CD4-positive, alpha-beta T cell treated with Interleukin-15 for 4 hours (primary cell): ENCODE measurements at places on chromosomes 4 and X.

GRCh38 chr4:4666187-4666586 lies 124.3 kb upstream of the STX18 start:
- no peak for DNase-seq

DNA sequence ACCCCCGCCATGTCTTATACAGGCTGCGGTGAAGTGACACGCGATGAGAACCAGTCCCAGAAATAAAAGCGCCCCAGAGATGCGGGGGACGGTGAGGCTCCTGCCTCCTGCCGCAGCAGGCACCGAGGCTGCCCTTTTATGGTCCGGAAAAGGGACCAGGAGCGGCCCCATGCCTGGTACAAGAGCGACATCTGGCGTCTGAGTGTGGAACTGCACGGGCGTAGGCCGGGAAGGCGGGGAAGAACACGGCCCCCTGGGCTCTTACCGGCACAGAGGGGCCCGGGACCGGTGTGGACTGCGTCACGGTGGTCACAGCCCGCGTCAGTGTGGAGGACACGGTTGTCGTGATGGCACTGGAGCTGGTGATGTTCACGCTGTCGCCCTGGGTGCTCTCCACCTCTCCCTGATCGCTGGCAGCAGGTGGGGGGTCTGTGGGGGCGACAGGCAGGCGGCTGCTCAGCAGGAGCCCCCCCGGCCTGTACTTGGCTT lies 8.9 kb upstream of the RENBP start:
- peak; percentile 77 for DNase-seq

GRCh38 chr4:94237271-94237670 lies 29.6 kb downstream of the SMARCAD1 start:
- no peak for DNase-seq

DNA sequence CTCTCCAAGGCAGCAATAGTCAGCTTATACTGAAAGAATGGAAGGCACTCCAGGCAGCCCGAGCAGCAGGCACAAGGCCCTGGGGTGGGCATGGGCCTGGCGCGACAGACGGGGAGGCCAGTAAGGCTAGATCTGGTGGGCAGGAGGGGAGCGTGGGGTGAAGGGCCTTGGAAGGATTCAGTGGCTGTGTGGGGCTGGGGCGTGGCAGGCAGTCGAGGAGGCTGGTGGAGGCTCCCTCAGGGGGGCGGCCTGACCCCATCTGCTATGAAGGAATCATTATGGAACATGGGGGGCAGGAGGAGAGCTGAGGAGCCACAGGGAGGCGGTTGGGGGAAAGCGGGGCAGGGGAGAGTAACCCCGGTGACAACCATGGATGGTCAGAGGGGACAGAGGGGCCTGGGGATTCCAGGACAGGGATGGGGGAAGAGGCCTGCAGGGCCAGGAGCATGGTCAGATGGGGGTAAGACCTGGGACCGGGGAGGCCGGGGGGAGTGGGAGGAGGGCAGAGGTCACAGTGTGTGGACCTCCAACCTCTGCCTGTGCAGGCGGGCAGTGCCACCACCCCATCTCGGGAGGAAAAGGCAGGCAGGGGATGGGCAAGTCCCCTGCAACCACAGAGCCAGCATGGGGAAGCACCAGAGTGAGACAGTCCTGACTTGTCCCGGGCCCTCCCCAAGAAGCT lies 70.3 kb downstream of the ACOX3 start:
- no peak for DNase-seq

- DNase-seq, result no peak
Observed at GRCh38 chrX:125492439-125492838, 172.8 kb downstream of the TEX13C start.

- no peak for DNase-seq
Observed at GRCh38 chr4:86272669-86273068, 87.2 kb downstream of the MAPK10 start.

DNA sequence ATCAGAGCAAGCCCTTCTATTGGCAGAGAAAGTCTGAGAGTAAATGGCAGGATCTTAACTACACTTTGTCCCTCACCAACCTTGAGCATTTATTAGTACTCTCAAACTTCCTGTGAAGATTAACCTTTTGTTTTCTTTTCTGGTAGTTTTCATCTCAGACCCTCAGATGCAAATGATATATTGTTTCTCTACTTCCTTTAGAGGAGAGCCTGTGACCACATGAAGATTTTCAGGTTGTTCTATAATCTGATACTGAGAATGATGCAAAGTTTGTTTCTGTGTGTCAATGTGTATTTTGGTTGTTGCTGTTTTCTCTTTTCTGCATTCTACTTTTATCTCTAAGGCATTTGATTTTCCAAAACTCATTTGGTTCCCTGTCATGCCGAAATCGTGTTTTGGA lies 165.8 kb upstream of the CYSLTR1 start:
- DNase-seq, result no peak

DNA sequence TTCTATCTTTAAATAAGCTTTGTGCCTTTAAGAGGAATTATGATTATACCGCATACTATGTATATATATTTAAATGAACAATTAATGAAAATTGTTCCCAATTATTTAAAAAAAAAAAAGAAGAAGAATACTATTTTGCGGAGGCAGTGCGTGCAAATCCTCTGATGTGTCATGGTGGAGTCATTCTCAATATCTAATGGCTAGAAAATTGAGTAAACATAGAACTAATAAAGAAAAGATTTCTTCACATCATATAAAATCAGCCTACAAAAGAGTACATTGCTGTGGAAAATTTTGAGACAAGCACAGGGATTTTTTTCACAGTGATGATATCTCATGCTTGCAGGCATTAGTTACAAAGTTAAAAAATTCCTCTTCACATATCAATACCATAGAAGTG lies 2.6 kb upstream of the EREG start:
- DNase-seq, result no peak

GRCh38 chr4:89482926-89483595 lies 175.5 kb upstream of the GPRIN3 start:
- DNase-seq, result no peak

GRCh38 chr4:96326846-96327245 lies 487.0 kb downstream of the PDHA2 start:
- no peak for DNase-seq

- no peak for DNase-seq
Observed at GRCh38 chrX:150771116-150771515, 77.9 kb downstream of the MTMR1 start.

GRCh38 chr4:1511441-1512041 lies 105.3 kb upstream of the NKX1-1 start:
- DNase-seq, result peak; percentile 10

DNA sequence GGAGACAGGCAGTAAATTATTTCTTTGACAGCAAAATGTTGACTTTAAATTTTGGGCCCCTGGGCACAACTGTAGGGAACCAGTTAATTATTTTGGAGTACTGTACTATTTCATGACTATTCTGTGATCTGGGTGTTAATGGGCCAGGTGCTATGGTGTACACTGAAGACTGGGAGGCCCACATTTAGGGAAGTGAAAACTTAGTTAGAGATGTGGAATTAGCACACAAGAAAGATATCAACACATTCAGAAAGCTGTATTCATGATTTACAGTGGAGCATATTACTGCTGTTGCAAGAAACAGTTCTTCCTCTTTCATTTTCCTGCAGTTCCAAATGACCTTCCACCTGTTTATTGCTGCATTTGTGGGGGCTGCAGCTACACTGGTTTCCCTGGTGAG lies 12.4 kb downstream of the PLP1 start:
- DNase-seq, result no peak

GRCh38 chr4:159706704-159707103 lies 603.8 kb downstream of the RAPGEF2 start:
- no peak for DNase-seq

GRCh38 chrX:16487620-16488385 lies 162.2 kb upstream of the S100G start:
- DNase-seq, result no peak

DNA sequence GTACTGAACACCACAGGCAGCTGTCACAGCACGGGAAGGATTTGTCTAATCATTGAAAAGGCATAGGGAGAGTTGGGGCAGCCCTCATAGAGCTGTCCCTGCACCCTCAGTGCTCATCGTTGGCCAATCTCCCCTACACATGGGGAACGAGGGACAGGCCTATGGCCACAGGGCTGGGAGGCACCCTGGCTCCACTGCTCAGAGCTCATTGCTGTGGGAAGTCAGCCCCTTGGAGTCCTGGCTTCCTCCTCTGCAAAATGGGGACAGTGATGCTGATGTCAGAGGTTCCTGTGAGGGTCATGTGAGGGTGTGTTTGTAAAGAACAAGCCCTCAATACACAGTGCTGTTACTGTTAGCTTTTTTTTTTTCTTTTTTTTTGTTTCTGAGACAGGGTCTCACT lies 19.3 kb upstream of the HTRA3 start:
- no peak for DNase-seq

GRCh38 chr4:169399976-169400767 lies 129.4 kb upstream of the SH3RF1 start:
- no peak for DNase-seq

GRCh38 chrX:109878236-109878635 lies 124.7 kb upstream of the TMEM164 start:
- DNase-seq, result no peak

- DNase-seq, result peak; percentile 57
Observed at GRCh38 chr4:42519803-42520417, 122.6 kb downstream of the SHISA3 start.

DNA sequence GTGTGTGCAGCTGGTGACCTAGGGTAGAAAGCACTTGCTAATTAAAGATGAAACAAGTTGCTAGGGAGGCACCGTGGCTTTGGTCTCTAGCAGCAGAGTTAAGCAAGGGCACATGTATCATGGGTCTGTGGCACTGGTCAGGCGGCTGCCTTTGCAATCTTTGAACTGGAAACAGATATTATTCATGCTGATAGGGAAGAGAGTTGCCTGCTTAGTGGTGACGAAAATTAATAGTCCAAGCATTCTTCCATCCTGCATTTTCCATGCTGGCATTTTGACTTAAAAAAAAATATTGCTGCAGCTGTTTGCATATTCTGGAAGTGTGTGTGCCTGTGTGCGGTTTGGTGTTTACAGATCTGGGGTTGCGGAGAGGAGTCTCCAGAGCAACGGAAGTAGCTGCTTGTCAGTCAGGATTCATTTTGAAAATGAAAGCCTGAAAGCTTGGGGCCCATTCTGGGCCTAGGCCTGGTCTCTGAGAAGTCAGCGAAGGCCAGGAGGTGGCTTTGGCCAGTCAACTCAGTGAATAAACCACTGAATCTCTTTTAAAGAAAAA lies 2.3 kb upstream of the SOWAHD start:
- peak; percentile 41 for DNase-seq

- no peak for DNase-seq
Observed at GRCh38 chr4:150007512-150007911, 70.7 kb upstream of the DCLK2 start.

- no peak for DNase-seq
Observed at GRCh38 chr4:120858776-120859175, 63.8 kb downstream of the PRDM5 start.

DNA sequence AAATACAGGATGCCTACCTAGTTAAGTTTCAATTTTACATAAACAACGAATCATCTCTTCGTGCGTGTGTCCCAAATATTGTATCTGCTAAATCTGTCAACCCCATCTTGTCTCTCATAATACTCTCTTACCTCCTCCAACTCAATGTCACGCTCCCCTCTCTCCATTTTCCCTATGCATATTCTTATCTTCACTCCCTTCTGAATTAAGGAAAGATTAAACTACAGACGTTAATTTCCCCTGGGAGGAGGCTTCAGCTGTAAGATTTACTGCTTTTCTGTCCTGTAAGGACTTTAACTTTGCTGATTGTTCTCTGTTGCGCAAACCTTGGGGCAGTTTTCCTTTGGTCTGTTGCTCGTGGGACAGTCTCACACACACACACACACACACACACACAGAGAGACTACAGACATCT lies 455 bp upstream of the ABCB7 start:
- no peak for DNase-seq

- DNase-seq, result no peak
Observed at GRCh38 chr4:41933997-41934503, 1.2 kb upstream of the TMEM33 start.

- DNase-seq, result no peak
Observed at GRCh38 chr4:141473026-141473540, 163.3 kb upstream of the IL15 start.

GRCh38 chr4:154807042-154807630 lies 26.1 kb downstream of the RBM46 start:
- DNase-seq, result no peak

DNA sequence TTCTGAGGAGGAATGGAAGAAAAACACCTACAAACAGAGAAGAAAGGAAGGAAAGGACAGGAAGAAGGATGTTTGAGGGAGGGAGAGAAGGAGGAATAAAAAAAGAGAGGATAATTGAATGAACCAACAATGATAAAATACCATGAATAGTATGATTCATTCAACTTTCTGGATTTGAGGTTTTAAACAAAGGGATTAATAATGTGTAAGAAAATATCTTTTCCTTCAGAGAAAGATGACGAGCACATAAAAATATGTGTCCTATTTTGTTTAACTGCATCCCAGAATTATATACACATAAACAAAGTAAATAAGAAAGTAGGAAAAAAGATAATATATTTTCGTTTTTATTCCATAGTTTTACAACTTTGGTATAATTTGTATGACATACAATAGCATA lies 1380.4 kb downstream of the STIM2 start:
- DNase-seq, result no peak

- no peak for DNase-seq
Observed at GRCh38 chr4:63049278-63049677, 1360.0 kb downstream of the TECRL start.
